ENCODE measurements at places on chromosomes 6 and 20.

GRCh38 chr6:44057238-44057930, 69.9 kb downstream of the MRPL14 start:
- no peak for DNase-seq

- no peak for DNase-seq
These were observed 42.0 kb upstream of the MAP3K4 start for GRCh38 chr6:160949531-160949930.

DNA sequence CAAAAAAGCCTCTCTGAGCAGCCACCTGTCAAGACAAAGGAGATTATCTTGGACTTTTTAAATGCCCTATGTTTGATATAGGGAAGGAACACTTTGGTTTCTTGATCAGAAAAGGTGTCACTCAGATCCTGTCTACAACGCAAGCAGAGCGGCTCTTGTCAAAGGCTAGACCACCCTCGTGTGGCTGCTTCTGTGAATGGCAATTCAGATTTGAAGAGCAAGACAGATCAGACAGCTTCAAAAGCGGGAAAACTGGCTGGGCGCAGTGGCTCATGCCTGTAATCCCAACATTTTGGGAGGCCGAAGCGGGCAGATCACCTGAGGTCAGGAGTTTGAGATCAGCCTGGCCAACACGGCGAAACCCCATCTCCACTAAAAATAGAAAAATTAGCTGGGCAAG, 10.1 kb upstream of the NXT1 start:
- no peak for DNase-seq

- DNase-seq = peak; percentile 8
These were observed 78.5 kb upstream of the TRDN start for GRCh38 chr6:123715006-123715863.

GRCh38 chr20:4713401-4713800, 8.3 kb upstream of the PRND start:
- DNase-seq = no peak

DNA sequence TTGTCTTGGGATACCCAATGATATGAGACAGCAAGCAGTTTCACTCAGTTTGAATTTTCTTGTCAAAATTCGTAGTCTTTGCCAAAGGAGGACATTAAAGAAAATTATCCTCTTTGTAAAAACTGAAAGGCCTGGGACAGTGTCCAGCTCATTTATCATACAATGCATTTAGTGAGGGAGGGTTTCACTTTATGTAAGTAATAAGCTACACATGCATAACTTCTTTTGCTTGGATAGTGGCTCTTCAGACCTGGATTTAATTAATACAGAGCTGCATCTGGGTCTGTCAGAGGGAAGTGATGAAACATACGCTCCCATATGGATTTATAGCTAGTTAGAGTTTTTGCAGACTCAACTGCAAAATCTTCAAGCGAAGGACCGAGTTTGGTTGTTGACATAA, 175.6 kb downstream of the PHACTR1 start:
- DNase-seq = no peak
